Endothelial cell of umbilical vein (primary cell): ENCODE measurements at places on chromosomes 5 and 9.

DNA sequence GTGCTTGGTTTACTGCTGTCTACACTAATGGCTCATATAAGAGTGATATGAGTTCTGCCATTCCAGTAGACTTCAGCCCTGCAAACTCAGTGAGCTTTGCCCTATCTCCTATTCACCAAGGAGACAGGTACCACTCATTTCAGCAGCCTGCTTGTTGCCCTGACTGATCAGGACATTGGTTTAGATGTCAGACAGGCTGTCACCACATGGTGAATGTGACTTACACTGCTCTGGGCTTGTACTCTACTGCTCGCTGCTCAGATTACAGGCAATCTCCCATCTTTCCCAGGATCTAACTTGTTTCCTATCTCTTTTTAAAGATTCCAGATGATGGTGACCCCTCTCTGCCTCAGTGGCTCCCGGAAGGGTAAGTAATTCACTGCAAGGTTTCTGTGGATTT is 123.3 kb upstream of the RUSC2 start:
- DNase-seq = no peak

DNA sequence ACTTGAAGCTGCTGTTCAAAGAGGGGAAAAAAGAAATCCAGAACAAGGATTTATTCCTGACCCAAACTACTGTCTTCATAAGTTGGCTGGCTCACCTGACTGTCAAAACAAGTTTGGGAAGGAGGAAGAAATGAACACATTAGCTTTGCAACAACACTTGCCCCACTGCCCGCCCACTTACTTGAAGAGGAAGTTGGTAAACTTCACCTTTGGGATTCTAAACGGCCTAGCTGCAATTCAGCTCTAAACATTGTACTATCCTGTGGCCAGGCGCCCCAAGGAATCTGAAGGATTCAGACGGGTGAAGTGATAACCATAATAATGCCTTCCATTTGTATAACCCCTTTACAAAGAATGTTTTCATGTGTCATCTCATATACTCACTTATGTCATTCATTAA is 199.4 kb downstream of the ARRDC3 start:
- no peak for DNase-seq

DNA sequence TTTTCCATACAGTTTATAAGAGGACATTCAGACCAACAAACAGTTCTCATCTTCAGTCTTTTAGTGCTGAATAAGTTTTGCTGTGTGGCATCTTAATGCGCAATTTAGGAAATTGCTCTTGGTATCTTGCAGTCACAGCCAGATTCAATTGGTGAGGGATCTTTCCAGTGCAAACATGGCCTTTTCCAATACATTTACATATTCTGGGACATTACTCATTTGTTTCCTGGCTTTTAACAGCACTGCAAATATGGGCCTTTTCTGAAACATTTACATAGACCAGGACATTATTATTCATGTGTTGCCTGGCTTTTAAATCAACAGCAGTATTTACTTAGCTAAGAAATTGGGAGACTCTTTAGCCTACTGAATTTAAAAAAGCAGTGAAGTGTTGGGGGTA is 22.7 kb downstream of the ANKRD33B start:
- DNase-seq = no peak

DNA sequence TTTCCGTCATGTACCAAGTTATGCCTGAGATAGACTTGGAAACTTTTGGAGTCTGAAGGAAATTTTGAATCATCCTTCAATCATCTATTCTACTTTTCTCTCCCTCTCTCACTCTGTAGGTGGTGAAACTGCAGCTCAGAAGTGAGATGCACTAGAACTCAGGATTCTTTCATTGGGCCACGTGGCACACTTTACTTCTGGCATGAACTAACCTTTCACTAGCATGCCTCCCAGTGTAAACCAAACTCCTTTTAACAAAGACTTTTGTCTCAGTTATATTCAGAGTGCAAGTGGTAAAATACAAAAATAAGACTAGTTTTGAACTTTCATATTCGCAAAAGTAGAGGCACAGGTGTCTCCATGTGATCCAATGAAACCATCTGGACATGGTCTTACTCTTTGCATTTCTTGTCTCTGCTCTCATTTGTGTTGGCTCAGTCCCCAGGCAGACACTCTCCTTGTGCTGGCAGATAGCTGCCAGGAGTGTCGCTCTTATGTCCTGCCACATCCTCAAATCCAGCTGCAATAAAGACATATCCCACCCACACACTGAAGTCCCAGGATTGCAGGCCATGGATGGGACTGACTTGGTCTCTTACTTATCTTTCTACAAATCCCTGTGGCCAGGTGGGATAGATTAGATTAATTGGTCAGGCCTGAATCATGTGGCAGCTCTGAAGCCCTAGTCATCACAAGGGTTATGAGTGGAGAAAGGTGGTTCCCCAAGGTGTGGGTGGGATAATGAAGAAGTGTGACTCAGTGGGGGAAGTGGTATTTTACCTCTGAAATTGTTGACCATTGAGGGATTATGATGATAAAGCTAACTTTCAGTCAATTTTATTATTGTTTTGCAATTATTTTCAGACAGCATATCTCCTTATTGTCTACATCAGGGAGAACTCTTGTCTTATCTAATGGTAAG is 267.5 kb downstream of the GABRB2 start:
- DNase-seq = no peak
